Mammary epithelial cell (primary cell): ENCODE measurements at places on chromosomes 1 and 21. TPM values are rescaled to one million over a fixed set of nuclear protein-coding genes. Genes with fewer than 3 reads are reported as not detected.

KRTAP19-1 gene
- not detected for total RNA-seq

SPRR2B gene
- not detected for total RNA-seq

CGN gene
- 2.0 TPM for total RNA-seq

CD101 gene
- 1.1 and 1.8 TPM in 2 replicates for total RNA-seq

OR2T29 gene
- not detected in 2 replicates for total RNA-seq

DNA sequence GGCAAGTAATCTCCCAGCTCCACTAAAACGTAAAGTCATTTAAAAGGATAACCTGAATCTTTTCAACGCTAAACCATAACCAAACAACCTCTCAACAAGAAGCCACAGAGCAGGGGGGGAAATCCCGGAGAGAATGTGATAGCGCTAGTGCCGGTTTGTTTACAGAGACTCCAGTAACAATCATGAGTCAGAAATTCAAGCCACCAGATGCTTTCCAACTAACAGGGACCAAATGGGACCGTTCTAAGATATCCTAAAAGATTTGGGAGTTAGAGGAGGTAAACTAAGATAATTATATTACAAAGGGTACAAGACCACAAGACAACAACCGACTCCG, 825 bp downstream of the DCAF8 start:
- DNase-seq = peak; percentile 80

GRCh38 chr21:46622226-46622625, 13.2 kb upstream of the PRMT2 start:
- no peak for DNase-seq

- DNase-seq = peak; percentile 24
These were observed 505 bp downstream of the LMNA start for GRCh38 chr1:156114919-156115513.

DNA sequence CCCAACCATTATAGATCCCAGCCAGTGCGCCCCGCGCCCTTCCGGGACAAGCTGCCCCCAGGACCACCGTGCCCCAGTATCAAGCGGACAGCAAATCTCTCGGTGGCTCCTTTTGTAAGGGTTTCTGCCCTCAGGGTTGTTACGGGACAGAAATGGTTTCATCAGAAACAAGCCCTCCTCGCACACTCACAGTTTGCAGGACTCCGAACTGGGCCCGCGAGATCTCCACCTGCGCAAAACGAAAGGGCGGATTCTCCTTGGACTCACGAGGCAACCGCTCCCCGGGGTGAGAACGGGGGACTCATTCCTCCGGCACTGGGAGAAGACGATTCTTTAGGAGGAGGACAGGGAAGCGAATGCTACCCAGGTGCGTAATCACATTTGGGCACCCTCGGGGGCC, 51.1 kb upstream of the H6PD start:
- no peak for DNase-seq

DNA sequence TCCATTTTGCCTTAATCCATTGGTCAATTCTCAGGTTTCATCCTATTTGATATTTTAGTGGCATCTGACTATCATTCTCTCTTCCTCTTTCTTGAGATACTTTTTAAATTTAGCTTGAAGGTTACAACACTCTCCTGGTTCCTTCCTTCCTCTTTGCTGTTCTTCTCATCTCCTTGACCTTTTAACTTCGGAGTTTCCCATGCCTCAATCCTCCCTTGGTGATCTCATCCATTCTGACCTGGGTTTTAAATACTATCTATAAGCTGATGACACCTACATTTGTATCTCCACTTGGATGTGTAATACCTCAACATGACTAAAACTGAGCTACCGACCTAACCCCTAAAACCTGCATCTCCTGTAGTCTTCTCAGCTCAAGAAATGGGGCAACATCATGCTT, 4.8 kb upstream of the ZNF687 start:
- peak; percentile 27 for DNase-seq

GRCh38 chr1:38083541-38083940, 36.9 kb upstream of the POU3F1 start:
- DNase-seq = no peak

GRCh38 chr1:4755864-4756504, 101.6 kb downstream of the AJAP1 start:
- DNase-seq = no peak

DNA sequence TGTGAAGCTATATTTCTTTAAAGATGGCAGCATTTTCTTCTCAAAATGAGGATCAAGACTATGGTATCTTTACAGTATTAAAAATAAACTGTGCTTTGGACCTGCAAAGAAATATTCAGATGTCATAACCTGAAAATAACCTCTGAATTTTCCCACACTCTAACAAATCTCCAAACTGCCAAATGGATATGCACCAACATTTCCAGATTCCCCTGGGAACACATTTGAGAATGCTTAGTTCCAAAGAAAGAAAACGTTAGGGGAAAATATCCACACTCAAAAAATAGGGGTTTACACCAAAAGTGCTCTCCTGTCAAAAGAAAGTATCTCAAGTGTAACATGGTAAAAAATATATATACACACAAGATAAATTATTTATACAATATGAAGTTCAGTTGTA, 69.1 kb upstream of the ARHGAP29 start:
- no peak for DNase-seq

DNA sequence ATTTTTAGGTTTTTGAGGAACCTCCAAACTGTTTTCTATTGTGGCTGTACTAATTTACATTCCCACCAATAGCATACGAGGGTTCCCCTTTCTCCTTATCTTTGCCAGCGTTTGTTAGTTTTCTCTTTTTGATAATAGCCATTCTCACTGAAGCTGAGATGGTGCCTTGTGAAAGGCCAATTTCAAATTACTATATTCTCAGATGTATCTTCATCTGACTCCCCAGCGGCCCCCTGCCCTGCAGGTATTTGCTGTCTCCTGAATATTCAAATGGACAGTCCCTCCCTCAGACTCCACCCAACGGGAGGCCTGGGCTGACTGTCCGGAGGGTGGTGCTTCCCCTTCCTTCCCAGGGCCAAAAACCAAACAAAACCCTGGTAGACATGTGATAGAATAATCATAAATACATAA, 33.5 kb upstream of the TARBP1 start:
- no peak for DNase-seq

GRCh38 chr1:208149776-208150514, 94.2 kb downstream of the PLXNA2 start:
- DNase-seq = no peak

DNA sequence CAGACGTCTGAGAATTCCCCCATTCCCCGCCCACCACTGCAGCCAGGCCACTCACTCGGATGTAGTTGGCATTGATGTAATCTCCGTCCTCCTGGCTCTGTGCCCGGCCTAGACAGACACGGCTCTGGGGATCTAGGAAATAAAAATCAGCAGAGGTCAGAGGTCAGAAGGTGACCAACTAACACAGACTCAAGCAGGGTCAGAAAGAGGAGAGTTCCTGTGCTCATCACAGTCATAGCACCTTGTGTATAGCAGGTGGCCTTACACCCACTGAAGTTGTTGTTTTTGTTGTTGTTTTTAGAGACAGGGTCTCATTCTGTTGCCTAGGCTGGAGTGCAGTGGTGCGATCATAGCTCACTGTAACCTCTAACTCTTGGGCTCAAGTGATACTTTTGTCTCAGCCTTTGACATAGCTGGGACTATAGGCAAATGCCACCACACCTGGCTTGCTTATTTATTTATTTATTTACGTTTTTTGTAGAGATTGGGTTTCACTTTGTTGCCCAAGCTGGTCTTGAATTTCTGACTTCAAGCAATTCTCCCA, 4.9 kb downstream of the PTPN7 start:
- peak; percentile 54 for DNase-seq

DNA sequence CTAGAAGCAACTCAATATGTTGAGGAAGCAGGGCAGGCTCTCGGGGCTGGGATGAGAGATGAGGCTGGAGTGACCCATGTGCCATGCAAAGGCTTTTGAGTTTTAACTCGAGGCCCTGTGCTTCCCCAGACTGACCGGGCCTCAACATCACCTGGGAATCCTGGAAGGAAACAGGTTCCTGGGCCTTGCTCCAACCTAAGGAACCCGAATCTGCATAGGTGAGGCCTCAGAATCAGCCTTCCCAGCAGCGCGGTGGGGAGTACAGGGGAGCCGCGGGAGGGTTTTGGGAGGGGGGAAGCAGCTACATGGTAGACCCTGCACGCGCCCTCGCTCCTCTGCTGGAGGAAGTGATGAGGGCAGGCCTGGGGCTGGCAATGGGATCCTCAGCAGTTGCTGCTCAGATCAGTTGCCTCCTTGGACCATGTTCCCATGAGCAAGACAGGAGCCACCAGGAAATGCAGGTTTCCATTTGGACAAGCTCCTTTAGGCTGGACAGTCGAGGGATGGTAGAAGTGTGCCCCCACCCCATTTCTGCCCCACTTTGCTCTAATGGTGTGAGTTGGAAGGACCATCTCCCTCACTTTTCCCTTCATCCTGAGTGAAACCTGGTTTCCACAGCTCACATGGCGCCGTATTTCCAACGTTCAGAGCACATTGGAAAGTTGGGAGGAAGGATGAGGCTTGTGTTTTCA, 4.5 kb upstream of the KIAA1614 start:
- no peak for DNase-seq

DNA sequence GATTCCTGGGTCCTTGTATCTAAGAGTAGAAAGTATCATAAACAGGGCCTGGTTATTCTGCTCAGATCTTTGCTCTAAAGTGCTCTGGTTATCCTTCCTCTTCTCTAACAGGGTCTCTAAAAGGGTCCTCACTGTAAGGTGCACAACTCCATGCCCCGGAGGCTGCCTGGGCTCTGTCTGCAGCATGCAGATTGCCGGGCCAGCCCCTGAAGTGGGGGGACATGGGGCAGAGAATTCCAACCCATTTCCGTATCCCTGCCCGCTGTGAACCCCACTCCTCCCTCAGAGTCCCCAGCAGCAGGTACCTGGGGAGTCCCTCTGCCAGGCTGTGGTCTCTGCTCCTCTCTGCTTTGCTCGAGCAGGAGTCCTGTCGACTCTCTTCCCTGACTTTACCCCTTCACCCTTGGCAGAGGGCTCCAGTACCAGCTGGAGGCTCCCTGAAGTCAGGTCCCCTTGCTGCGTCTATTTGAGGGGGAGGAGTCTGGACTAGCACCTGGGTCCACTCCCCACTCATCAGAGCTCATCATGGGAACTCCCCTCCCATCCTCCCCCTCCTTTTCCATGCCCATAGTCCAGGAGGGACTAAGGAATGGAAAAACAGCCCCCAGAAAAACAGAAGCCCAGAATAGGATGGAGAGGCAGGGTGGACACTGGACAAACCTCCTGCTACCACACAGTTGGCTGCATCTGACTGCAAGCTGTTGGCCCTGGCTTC, 12.1 kb downstream of the BLACAT1 start:
- DNase-seq = no peak

- no peak for DNase-seq
These were observed 1.1 kb upstream of the TNFRSF18 start for GRCh38 chr1:1207571-1207892.

DNA sequence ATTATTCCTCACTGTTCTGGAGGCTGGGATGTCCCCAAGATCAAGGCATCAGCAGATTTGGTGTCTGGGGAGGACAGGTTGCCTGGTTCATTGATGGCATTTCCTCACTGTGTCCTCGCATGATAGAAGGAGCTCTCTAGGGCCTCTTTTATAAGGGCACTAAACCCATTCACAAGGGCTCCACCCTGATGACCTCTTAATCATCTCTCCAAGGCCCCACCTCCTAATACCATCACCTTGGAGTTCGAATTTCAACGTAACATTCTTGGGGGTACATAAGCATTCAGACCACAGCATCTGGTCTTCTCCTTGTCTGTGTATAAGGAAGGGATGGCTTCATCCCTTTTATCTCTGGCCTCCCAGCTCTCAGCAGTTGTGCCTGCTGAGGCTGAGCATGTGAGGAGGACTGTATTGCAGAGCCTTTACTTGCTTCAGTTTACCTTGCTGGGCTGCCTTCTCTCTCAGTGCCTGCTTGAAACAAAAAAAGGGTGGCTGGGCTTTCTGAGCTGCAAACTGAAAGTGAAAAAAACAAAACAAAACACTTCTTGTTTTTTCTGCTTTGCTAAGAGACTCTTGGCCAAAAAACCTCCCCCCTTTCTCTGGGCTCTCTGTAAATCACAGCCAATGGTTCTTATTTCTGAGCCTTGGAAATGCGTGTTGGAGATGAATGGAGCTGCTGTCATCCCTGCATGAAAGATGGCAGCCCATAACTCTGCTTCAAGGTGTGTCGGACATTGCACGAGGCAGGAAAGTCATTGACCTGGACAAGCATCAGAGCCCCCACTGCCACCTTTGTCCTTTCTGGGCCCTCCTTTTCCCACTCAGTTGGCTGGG, 75.8 kb downstream of the RHOU start:
- no peak for DNase-seq

DNA sequence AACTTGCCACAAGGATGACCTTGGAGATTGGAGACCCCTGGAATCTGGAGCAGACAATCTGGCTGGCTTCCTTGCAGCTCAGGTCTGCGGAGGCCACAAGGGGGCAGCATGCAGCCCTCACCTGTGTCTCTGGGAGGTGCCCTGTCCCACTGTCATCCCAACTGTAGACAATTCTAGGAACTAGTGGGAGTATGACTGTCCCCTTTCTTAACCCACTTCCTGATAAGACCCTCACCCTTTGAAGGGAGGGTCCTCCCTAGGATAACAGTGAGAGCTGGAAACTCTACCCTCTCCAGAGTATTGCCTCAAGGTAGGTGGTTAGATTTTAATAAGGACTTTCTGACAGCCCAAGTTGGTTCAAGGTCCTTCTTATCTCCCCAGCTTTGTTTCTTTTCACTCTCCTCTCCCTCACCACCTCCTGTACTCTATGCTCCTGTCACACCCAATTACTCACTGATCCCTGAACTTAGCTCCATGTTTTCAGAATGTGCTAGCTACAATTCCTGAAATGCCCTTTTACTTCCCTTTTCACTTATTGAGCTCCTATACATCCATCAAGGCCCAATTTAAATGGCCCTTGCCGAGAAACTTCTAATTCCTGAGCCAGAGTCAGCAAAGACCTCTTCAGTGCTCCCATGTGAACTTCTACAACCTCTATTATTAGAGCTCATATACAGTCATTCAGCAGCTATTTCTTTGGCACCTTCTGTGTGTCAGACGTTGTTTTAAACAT, 9.2 kb upstream of the KCNQ4 start:
- DNase-seq = no peak

GRCh38 chr1:72111662-72112061, 170.7 kb downstream of the NEGR1 start:
- no peak for DNase-seq

- DNase-seq = no peak
These were observed 322 bp upstream of the OLIG1 start for GRCh38 chr21:33069645-33069993.

GRCh38 chr1:5465281-5465711, 526.9 kb downstream of the NPHP4 start:
- no peak for DNase-seq

GRCh38 chr21:45753445-45753844, 109.9 kb downstream of the PCBP3 start:
- DNase-seq = no peak
